ENCODE measurements at places on chromosomes 13 and 19.

GRCh38 chr13:54368387-54368786, 1339.8 kb downstream of the OLFM4 start:
- DNase-seq, result no peak

- DNase-seq, result no peak
Measured at GRCh38 chr19:53045536-53045935, 996 bp downstream of the ERVV-2 start.

- DNase-seq, result no peak
Measured at GRCh38 chr19:57570707-57571106, 8.0 kb downstream of the ZNF416 start.

GRCh38 chr19:16836115-16837034, 7.2 kb downstream of the SIN3B start:
- DNase-seq, result no peak

- no peak for DNase-seq
Measured at GRCh38 chr13:106001443-106001842, 534.0 kb downstream of the EFNB2 start.

DNA sequence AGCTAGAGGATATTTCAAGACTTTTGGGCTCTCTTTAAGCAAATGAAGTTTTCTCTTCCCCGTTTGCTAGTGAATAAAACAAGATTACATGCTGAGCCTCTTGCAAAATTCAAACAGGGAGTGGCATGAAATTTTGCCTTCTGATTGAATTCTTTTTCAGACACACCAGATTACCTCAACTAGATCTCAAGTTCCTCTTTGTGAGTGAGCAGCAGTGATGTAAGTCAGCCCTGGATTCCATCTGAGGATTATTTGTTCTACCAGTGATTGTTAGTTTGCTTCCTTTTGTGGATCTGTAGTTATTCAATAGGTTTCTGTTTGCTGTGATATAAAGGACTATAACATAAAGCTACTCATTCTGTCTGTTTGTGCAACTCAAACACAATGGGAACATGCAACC, 407.7 kb downstream of the LMO7 start:
- no peak for DNase-seq

DNA sequence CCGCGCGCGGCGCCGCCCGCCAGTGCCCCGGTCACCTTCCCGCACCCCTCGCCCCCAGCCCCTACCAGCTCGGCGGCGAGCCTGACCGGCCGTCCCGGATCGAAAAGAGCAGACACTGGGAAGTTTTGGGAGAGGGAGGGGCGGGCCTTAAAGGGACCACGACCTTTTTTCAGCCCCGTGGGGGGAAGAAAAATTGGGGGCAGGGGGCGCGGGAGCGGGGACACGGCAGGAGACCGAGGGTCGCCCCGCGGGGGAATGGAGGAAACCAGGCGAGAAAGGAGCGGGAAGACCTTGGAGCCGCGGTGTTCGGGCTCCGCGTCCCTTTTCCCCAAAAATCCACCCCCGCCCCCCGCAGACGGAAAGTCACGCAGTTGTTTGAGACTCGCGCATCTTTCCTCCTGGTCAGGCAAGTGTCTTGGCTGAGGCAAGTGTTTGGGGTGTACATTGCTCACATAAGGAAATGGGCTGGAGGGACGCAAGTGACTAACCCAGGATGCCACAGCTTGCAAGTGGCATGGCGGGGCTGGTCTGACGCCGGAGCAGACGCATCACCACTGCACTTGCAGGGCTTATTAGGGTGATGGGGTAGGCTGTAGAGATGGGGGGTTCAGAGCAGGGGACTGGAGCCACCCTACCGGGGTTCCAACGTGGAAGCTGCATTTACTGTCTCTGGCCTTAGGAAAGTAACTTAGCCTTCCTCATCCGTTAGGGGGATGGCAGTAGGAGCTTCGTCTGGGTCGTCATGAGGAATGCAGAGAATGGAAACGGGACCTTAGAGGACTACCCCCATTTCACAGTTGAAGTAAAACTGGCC, 2.7 kb upstream of the HNRNPL start:
- DNase-seq, result peak; percentile 84

DNA sequence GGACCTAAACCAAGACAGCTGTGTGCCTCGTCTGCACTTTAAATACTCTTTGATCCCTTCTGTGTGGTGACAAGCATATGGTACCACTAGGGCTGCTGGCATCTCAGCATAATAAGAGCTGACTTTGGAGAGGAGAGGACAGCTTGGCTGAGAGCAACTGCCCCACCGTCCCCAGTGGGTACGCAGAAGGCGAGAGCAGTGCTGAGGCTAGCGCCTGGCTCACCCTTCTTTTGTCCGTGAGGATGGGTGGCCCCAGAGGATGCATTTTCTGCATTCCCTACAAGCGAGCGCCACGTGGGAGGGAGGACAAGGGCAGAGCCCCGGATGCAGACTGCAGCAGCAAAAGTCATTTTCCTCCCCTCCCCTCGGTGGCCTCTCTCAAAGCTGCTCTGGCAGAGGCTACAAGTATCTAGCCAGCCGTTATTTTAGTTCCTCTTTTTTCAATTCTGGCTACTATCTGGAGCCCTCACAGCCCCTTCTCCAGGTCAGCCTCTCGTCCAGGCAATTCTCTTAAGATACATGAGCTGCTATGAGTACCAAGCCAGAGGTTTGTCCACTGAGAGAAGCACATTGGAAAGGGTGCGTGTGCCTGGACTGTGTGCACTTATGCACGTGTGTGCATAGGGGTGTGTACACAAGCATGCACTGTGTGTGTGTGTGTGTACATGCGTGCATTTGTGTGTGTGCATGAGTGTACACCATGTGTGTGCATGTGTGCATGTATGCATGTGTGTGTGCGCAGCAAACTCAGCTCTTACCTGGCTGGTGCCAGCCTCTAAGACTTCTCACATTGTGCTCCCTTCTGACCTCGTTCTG, 51.3 kb downstream of the RAB20 start:
- DNase-seq, result no peak

GRCh38 chr19:40671404-40671803, 19.0 kb downstream of the NUMBL start:
- no peak for DNase-seq

GRCh38 chr13:31756346-31756745, 17.0 kb downstream of the RXFP2 start:
- no peak for DNase-seq

DNA sequence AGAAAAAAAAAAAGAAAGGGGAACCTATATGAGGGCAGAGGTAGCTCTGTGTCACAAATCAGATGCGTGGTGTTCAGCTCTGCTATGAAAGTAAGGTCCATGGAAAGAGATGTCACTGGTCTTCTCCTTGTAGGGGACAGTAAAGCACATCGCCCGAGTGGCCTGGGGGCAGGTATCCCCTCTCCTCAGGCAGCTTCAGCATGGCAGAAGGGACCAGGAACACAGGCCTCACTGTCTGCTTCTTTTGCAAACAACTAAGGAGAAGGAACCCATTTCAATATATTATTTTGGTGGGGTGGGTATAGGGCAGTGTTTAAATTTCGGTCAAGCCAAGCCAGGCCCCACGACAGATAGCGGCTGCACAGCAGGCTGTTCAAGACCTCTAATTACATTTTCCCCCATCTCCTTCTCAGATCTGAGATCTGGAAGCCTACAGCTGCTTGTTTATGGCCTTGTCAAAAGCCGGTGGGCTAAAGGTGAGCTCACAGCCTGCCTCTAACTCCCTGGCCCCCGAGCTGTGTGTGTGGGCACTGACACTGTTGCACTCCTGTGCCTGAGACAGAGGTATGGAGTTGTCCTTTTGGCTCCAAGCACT, 72.8 kb downstream of the HSPH1 start:
- DNase-seq, result no peak

DNA sequence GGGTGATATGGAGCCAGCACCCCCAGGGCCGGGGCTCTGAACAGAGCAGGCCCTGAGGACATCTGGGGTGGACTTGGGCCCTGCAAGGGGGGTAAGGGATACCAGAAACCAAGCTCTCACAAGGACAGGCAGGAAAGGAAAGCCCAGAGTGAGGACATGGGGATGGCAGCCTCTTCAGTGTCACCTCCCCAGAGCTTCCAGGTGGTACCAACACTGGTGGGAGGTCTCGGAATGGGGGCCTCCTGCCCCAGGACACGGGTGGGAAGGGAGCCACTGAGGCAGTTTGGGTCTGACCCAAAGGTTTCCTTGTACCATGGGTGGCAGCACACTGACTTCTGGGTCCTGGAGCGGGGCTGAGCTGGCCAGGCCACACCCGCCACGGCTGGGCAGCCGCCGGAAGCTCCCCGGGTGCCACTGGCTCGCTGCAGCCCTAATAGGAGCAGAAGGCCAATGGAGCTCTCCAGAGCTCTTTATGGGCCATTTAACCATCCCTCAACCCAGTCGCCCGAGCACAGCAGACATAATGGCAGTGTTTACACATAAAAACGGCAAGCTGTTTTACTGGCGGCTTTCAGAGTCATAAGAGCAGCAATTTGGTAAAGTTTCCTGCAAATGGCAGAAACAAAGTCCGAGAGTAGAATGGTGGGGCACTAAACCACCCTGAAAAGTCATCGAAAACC, 59.3 kb downstream of the PEPD start:
- no peak for DNase-seq

DNA sequence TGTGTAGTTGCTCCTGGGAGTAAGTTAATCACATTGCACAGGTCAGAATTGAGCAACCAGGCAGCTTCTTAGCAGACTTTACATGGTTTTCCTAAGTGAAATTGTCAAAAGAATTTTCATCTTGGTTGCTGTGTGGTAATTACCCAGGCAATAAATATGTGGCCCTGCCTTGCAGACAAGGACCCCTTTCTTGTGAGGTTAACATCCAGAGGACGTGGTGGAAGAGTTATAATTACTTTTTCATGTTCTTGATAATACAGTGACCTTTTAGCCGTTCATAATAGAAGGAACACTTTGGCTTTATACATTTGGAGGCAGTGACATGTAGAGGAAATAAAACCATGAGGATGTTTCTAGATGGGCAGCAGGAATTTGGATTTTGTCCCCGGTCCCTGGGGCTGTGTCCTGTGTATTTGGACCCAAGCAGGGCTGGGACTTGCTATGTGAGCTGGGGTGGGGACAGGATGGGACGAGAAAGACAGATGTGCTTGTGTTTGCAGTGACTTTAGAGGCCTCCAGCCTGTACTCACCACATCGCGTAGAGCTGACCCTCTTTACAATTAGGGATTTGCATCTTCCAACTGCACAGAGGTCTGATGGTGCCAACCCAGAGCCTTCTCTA, 156.2 kb downstream of the STK24 start:
- DNase-seq, result no peak

GRCh38 chr19:30178721-30179402, 193.3 kb upstream of the ZNF536 start:
- no peak for DNase-seq

- no peak for DNase-seq
Measured at GRCh38 chr13:93230261-93230855, 3.8 kb downstream of the GPC6 start.

- no peak for DNase-seq
Measured at GRCh38 chr13:24648983-24649687, 31.1 kb upstream of the ATP12A start.

DNA sequence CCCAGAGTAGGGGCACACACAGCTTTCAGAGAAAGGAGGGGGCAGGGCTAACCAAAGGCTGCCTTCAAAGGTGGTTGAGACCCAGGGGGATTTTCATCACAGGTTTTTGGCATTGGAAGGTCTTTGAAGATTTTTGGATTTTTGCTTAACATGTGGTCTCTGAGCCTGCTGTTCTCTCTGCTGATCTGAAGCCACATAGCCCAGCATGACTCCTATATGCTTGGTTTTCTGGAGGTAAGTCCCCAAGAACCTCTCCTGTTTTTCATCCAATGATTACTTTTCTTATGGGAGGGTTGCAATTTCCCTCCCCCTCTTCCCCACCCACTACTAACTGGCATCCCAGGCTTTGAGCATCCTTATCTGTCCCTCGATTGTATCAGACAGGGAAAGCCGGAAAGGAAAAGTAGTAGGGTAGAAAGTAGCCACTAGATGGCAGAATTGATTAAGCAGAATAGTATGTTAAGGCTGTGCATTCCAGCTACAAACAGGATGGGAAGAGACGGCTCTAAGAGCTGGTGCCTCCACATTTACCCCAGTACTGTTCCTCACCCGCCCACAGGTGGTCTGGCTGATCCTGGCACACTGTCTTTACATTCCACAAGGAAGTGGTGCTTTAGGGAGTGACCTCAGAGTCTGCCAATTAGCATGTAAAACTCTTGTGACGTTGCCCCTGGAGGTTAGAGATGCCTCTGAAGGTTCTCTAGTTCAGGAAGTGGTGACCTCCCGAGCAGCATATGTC, 218.9 kb upstream of the EDNRB start:
- no peak for DNase-seq

DNA sequence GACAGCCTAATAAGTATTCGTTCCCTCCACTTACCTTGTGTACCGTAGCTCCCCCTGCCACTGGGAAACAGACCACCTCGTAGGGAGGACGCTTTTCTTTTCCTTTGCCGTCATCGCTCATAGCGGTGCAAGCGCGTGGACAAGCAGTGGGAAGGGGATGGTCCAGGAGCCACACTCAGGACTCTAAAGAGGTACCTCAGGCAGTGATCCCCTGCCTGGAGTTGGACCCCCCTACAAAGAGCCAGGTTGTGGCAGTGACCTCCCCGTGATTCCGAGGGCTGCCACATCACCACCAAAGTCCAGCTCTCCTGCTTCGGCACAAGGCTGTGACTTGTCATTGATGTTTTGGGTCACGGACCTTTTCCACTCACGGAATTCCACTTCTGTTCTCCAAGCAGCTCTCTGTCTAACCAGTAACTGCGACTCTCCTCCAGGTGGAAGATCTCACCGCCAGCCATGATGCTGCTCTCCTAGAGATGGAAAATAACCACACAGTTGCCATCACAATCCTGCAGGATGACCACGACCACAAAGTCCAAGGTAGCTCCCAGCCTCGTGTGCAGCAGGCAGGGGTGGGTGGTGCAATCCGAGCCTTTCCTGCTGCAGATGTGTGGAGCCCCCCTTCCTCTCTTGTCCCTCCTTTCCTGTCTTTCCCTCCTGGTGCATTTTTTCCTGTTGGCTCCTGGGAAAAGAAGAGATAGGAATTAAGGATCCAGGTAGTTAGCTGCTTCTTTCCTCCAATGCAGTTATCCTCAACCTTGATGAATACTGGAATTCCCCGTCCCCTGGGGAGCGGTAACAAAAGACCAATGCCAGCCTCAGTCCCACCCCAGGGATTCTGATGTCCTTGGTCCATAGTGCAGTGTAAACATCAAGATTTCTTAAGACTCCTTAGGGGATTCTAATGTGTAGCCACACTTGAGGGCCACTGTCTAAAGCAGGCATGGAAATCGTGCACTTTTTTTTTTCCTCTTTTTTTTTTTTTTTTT, 107.7 kb downstream of the SLC7A1 start:
- no peak for DNase-seq

DNA sequence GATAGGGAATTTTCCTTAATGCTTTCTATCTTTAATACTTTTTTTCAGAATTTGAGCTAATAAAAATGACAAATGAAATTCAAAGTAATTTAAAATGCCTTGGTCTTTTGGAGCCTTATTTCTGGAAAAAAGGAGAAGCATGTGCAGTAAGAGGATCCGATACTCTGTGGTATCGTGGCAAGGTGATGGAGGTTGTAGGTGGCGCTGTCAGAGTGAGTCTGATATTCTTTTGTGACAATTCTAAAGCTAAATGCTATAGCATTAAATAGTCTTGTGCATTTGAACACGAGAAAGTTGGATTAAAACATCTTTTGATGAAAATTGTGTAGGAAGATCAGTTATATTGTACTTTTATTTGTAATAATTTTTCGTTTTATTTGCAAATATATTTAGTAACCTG, 95.0 kb downstream of the RNF17 start:
- no peak for DNase-seq

GRCh38 chr19:31450696-31451095, 101.5 kb upstream of the TSHZ3 start:
- DNase-seq, result no peak
